ENCODE measurements at places on chromosomes 1 and 21. TPM values are rescaled to one million over a fixed set of nuclear protein-coding genes. Genes with fewer than 3 reads are reported as not detected.

GRCh38 chr1:217419194-217419551 is 211.7 kb downstream of the GPATCH2 start:
- no peaks in the 10 kb centered on the region for H3K4me1 ChIP-seq
- no peaks in the 10 kb centered on the region for H3K27me3 ChIP-seq
- H3K4me3 ChIP-seq: no peak overlapping the region

The SLC30A2 gene
- polyA plus RNA-seq: not detected

DNA sequence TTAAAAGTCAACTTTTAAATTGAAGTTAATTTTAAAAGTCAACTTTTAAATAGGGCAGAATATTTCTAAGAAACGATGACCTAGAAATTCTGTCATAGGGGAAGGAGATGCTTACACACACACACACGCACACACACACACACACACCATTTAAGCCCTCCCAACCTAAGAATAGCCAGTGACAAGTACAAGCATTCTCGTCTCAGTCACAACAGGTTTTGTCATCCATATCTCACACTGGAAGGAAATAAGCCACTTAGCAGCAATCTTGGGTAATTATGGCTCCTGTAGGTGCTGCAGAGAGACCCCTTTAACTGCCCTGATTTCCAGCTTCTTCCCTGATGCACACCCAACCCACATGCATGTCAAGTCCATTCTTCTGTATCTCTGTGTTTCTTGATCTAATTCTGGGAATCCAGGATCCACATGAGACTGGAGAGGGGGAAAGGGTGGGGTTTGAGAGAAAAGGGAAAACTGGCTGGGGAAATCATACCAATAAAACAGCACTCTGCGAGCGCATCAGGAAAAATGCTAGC is 338.1 kb downstream of the PAPPA2 start:
- no peak overlapping the region for H3K27ac ChIP-seq
- H3K27me3 ChIP-seq: no peaks in the 10 kb centered on the region
- no peaks in the 10 kb centered on the region for H3K4me1 ChIP-seq
- no peak overlapping the region for H3K4me3 ChIP-seq
- no peak for DNase-seq
- no peaks in the 10 kb centered on the region for H3K36me3 ChIP-seq

GRCh38 chr1:6141592-6141991 is 38.5 kb downstream of the CHD5 start:
- H3K27me3 ChIP-seq: no peaks in the 10 kb centered on the region
- no peak overlapping the region for H3K27ac ChIP-seq
- no peak for DNase-seq
- no peak overlapping the region for H3K4me3 ChIP-seq

GRCh38 chr1:5424802-5425703 is 567.2 kb downstream of the NPHP4 start:
- peak; percentile 66 for DNase-seq
- peak overlapping the region; percentile 51 for H3K27ac ChIP-seq
- H3K36me3 ChIP-seq: no peaks in the 10 kb centered on the region
- no peak overlapping the region for H3K4me3 ChIP-seq
- H3K27me3 ChIP-seq: peaks cover 9% of the 10 kb centered on the region

DNA sequence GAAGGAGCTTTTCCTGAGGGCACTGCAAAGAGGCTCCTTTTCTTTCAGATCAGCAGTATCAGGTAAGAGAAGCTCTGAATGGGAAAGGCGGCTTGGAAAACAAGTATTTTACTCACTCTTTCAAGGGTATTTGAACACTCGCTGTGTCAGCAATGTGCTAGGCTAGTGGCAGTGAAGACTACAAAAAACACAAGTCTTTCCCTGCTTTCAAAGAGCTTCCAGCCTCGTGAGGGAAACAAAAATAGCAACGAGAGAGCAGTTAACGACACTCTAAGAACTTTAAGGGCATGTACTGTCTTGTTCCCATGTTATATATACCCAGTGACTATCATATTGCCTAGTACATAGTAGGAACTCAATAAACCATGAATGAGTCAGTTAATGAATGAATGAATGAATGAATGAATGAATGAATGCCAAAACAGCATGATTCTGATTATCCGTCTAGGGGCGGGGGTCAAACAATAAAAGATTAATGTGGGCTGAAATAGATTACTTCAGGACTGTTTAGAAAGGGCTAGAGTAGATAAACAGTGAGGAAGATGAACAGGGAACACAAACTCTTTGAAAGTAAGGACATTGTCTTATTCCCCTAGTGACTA is 14.2 kb upstream of the MCOLN3 start:
- H3K27ac ChIP-seq: peak overlapping the region; percentile 85
- peaks cover 5% of the 10 kb centered on the region for H3K4me1 ChIP-seq
- H3K36me3 ChIP-seq: no peaks in the 10 kb centered on the region
- DNase-seq: no peak

The HSPG2 gene
- 17.0 TPM for polyA plus RNA-seq

DNA sequence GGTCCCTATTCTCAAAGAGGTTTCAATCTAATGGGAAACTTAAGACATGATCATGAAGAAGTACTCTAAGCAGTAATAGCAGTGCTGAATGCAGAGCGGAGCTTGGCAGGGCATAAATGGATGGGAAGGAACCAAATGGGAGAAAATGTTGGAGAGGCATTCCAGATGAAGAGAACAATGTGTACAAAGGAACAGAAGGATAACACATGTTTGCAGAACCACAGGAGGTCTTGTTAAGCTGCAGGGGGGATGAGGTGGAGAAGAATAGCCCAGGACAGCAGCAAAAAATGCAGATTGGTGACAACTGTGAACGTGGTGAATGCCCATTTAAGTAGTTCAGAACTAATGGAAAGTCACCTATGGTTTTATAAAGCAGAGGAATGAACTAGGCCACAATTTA is 99.1 kb downstream of the ASTN1 start:
- no peak overlapping the region for H3K27ac ChIP-seq
- peaks cover 6% of the 10 kb centered on the region for H3K27me3 ChIP-seq
- no peaks in the 10 kb centered on the region for H3K36me3 ChIP-seq
- H3K4me3 ChIP-seq: no peak overlapping the region

- H3K4me1 ChIP-seq: peaks cover 6% of the 10 kb centered on the region
- H3K27me3 ChIP-seq: no peaks in the 10 kb centered on the region
- DNase-seq: no peak
- H3K27ac ChIP-seq: no peak overlapping the region
- peaks cover 1% of the 10 kb centered on the region for H3K36me3 ChIP-seq
Observed at GRCh38 chr21:42991992-42992740, 17.8 kb downstream of the PKNOX1 start.

DNA sequence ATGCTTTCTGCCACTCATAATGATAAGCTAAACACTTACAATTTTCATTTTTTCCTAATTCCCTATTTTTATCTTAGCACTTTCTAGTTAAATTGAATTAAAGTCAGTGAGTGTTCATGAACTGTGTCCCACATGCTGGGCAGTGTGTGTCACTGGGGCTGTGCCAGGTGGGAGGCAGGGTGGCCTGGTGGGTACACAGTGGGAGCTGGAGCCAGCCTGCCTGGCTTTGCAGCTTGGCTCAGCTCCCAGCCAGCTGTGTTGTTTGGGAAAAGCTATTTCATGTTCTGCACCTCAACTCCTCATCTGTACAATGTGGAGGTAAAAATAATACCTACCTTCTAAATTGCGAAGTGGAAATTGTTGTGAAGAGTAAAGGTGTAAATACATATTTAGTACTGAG is 238.4 kb downstream of the PLA2G4A start:
- H3K36me3 ChIP-seq: no peaks in the 10 kb centered on the region
- no peak for DNase-seq
- H3K27ac ChIP-seq: no peak overlapping the region
- no peaks in the 10 kb centered on the region for H3K4me1 ChIP-seq
- H3K27me3 ChIP-seq: no peaks in the 10 kb centered on the region
- H3K4me3 ChIP-seq: no peak overlapping the region

DNA sequence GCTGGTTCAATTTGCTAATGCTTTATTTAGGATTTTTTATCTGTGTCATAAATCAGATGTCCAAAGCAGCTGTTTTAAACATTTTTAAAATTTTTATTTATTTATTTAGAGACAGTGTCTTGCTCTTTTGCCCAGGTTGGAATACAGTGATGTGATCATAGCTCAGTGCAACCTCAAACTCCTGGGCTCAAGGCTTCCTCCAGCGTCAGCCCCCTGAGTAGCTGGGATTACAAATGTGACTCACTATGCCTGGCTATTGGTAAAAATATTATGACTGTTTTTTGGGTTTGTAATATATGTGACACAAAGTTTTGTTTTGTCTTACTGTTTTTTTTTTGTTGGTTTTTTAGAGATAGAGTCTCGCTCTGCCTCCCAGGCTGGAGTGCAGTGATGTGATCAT is 11.8 kb downstream of the ZBED6 start:
- H3K4me3 ChIP-seq: no peak overlapping the region
- H3K36me3 ChIP-seq: peaks cover 16% of the 10 kb centered on the region
- H3K27me3 ChIP-seq: no peaks in the 10 kb centered on the region
- no peaks in the 10 kb centered on the region for H3K4me1 ChIP-seq
- DNase-seq: no peak
- H3K27ac ChIP-seq: no peak overlapping the region

Data from keratinocyte (primary cell).